Endodermal cell (in vitro differentiated cells): ENCODE measurements at places on chromosomes 2 and 18. TPM values are rescaled to one million over a fixed set of nuclear protein-coding genes. Genes with fewer than 3 reads are reported as not detected.

MATN3 gene
- total RNA-seq = 43.7 to 53.4 TPM (median 44.7 TPM) in 3 replicates

NDC80 gene
- 29.7 and 30.9 TPM in 2 replicates for total RNA-seq

DHRS9 gene
- total RNA-seq = not detected in 3 replicates

ASB18 gene
- not detected in 2 replicates for total RNA-seq

POTEI gene
- 1.2 and 2.0 TPM in 2 replicates for total RNA-seq

C2orf78 gene
- total RNA-seq = not detected in 2 replicates

ITGB6 gene
- total RNA-seq = not detected in 3 replicates

ANKRD30B gene
- not detected in 2 replicates for total RNA-seq

SLC8A1 gene
- total RNA-seq = 6.3 to 7.7 TPM (median 7.4 TPM) in 3 replicates

TXNDC2 gene
- total RNA-seq = 0.14 TPM in 1 of 2 replicates, not detected in the other

- H3K36me3 ChIP-seq = no peaks in the 10 kb centered on the region
- no peaks in the 10 kb centered on the region for H3K4me1 ChIP-seq
- no peak for DNase-seq
- H3K4me3 ChIP-seq = no peak overlapping the region
- no peak overlapping the region for H3K27ac ChIP-seq
Measured at GRCh38 chr2:113854970-113855740, 34.7 kb upstream of the ACTR3 start.

GRCh38 chr2:60899230-60899891 lies 18.0 kb downstream of the REL start:
- H3K4me3 ChIP-seq = no peak overlapping the region
- peaks cover 33% of the 10 kb centered on the region for H3K36me3 ChIP-seq
- no peaks in the 10 kb centered on the region for H3K27me3 ChIP-seq
- DNase-seq = no peak
- no peak overlapping the region for H3K27ac ChIP-seq
- H3K4me1 ChIP-seq = no peaks in the 10 kb centered on the region

DNA sequence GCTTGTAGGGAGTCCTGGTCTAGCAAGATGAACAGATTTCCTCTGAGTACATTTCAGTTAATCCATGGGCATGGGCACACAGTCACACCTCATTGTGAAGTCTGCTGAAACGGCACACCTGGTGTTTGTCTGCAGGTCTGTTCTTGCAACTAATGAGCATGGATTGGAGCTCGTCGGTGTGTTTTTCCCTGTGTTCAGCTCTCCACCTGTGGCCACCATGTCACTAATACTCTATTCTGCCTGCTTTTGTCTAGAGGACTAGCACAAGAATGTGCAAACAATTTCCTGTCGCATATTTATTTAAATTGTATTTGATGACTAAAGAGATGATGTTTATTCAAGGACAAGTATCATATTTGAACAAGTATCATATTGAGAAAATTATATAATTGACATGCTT lies 24.5 kb upstream of the PPP4R1 start:
- DNase-seq = no peak
- H3K4me1 ChIP-seq = no peaks in the 10 kb centered on the region
- H3K36me3 ChIP-seq = no peaks in the 10 kb centered on the region

DNA sequence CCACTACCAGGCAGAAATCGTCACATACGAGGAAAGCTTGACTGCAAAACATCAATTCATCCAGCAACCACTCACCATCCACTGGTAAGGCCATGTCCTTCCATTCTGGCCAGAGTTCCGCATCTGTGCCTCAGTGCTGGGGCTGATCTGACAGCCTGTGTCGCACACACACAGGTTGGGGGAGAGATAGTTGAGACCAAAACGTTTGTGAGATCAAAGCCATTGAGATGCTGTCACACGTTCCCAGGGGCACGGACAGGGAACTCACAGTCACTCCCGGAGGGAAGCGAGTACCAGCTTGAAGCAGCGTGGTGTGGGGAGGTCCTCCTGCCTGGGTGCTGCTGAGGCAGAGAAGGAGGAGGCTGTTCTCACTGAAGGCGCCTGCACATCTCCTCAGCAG lies 458.5 kb upstream of the SALL3 start:
- no peak for DNase-seq
- H3K27me3 ChIP-seq = no peaks in the 10 kb centered on the region
- H3K36me3 ChIP-seq = no peaks in the 10 kb centered on the region
- H3K4me1 ChIP-seq = no peaks in the 10 kb centered on the region

DNA sequence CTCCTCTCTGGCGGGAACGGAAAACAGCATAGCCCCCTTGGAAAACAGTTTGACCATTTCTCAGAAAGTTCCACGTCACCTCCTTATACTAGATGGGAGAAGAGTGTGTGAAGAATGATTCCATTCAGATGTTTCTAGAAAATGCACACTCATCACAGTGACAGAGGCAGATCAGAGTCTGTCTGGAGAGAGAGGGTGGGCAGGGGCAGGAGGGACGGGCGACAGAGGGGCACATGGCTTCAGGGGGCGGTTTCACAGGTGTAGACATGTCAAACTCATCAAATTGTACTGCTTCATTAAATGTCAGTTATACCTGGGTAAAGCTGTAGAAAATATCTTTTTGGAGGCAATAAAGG lies 88.8 kb upstream of the TAF1B start:
- no peaks in the 10 kb centered on the region for H3K36me3 ChIP-seq
- no peaks in the 10 kb centered on the region for H3K27me3 ChIP-seq
- H3K4me3 ChIP-seq = no peak overlapping the region
- H3K4me1 ChIP-seq = peaks cover 5% of the 10 kb centered on the region

GRCh38 chr2:241560162-241560882 lies 1.8 kb downstream of the BOK start:
- no peaks in the 10 kb centered on the region for H3K36me3 ChIP-seq

- peak; percentile 83 for DNase-seq
- H3K4me3 ChIP-seq = peak overlapping the region; percentile 66
- peaks cover 57% of the 10 kb centered on the region for H3K27me3 ChIP-seq
- H3K27ac ChIP-seq = no peak overlapping the region
Measured at GRCh38 chr2:88451811-88452564, 505 bp downstream of the FOXI3 start.

GRCh38 chr18:47736376-47737140 lies 193.9 kb downstream of the SMAD2 start:
- H3K27ac ChIP-seq = no peak overlapping the region
- DNase-seq = peak; percentile 26
- H3K27me3 ChIP-seq = no peaks in the 10 kb centered on the region
- no peaks in the 10 kb centered on the region for H3K4me1 ChIP-seq

DNA sequence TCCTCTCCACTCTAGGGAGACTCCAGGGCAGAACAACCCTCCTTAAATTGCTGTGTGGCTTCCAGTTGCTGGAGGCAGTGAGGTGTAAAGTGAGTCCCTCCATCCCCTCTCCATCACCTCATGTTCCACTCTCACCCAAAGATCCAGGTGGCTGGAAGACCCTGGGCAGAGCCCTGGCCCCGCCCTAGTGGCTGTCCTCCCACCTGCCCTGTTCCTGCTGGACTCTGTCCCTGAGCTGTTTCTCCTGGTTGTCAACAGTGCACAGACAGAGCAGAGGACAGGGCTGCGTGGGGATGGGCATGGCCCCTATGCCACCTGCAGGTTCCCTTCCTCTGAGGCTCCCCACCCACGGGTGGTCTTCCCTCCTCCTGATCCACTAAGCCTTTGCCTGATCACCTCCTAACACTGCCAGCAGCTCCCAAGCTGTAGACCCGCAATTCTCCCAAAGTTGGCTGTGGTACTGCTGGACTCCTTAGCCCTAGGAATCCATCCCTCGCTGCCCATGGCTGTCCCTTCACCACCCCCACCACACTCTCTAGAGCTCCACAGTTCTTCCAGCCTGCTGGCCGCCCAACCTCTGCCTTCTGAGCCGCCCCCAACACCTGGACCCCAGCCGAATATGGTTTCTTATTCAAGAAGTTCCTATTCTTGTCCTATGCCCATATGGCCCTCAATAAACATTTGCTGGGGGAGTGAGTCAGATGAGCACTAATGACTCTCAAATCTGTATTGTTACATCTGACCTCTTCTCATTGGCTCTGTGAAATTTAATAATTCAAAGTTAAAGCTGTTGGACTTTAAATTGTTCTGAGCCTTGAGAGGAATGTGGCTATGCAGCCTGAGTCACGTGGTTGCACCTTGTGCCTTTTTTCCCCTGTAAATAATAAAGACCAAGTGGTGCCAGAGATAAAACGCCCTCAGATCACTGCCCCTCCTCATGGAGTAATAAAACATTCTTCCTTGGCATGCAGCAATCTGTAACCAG lies 260.0 kb upstream of the HS6ST1 start:
- DNase-seq = no peak
- H3K4me1 ChIP-seq = no peaks in the 10 kb centered on the region
- H3K4me3 ChIP-seq = no peak overlapping the region
- H3K27ac ChIP-seq = no peak overlapping the region

DNA sequence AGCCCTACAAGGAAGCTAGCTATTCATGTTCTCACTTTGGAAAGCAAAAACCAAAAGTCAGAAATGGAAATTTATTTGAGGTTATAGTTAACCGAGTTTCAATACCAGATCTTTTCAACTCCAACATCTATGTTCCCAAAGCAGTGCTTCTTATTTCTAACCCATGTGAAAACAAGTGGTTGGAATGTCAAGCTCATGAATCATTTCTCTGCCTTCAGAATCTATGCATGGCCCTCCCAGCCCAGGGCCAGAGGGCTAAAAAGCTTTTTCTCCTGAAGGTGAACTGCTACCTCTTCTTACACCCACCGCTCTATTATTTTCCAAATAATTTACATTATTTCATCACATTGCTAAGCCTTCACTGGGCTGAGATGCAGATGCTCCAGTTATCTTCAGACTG lies 158.4 kb downstream of the SP3 start:
- H3K27me3 ChIP-seq = no peaks in the 10 kb centered on the region
- no peak overlapping the region for H3K4me3 ChIP-seq
- no peak for DNase-seq
- H3K36me3 ChIP-seq = no peaks in the 10 kb centered on the region

DNA sequence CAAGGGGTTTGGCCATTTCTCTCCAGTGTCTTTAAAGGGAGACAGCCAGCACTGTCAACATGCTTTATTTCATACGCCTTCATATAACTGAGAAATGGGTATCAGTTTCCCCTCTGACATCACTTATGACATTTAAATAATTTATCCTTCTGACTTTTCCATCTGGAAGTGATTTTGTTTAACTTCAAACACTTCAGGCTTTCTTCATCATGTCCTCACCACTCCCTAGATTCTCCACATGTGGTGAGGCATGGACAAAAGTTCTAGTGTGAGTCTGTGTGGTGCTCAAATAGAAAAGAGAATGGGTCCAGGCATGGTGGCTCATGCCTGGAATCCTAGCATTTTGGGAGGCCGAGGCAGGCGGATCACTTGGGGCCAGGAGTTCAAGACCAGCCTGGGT lies 158.6 kb downstream of the TXNL1 start:
- H3K27me3 ChIP-seq = no peaks in the 10 kb centered on the region
- H3K4me3 ChIP-seq = no peak overlapping the region
- no peaks in the 10 kb centered on the region for H3K36me3 ChIP-seq
- no peak for DNase-seq

GRCh38 chr2:227539465-227539956 lies 59.2 kb upstream of the SCYGR2 start:
- H3K36me3 ChIP-seq = peaks cover 64% of the 10 kb centered on the region
- H3K27me3 ChIP-seq = no peaks in the 10 kb centered on the region
- DNase-seq = no peak
- no peak overlapping the region for H3K27ac ChIP-seq

- H3K4me3 ChIP-seq = no peak overlapping the region
- H3K27ac ChIP-seq = no peak overlapping the region
- no peaks in the 10 kb centered on the region for H3K27me3 ChIP-seq
Measured at GRCh38 chr2:207264310-207264709, 98.6 kb upstream of the KLF7 start.

- no peak overlapping the region for H3K27ac ChIP-seq
- H3K36me3 ChIP-seq = no peaks in the 10 kb centered on the region
- H3K4me1 ChIP-seq = no peaks in the 10 kb centered on the region
- peak; percentile 67 for DNase-seq
- H3K27me3 ChIP-seq = no peaks in the 10 kb centered on the region
Measured at GRCh38 chr2:232368311-232368731, 10.2 kb upstream of the ALPP start.

- H3K4me1 ChIP-seq = no peaks in the 10 kb centered on the region
- H3K36me3 ChIP-seq = no peaks in the 10 kb centered on the region
- no peak for DNase-seq
- H3K27ac ChIP-seq = no peak overlapping the region
- no peaks in the 10 kb centered on the region for H3K27me3 ChIP-seq
Measured at GRCh38 chr18:78683191-78684010, 296.2 kb upstream of the SALL3 start.

DNA sequence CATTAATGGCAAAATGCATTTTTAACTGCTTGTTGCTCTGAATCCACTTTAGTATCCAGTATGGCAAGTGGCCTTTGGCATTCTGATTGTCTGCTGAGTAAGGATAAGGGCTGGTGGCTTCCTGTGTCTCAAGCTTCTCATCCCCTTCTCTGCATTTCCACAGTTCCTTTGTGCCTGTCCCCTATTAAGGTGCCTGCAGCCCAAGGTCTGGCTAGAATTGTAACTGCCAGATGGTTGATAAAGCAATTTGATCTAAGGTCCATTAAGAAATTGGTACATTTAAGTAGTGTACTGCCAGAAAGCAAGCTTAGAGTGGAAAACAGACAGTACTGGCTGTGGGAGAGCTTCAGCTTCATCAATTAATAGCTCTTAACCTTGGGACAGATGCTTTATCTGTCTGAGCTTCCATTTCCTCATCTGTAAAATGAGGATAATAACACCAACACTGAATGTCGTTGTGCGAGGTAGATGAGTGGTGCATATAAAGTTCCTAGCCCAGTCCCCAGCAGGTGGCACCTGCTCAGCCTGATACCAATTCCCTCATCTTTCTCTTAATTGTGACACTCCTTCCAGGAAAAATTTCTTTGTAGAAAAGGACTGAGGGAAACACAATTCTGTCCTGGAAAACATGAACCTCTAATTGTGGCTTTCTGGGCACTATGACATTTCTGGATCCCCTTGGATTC lies 570.6 kb upstream of the GCFC2 start:
- no peak for DNase-seq
- no peak overlapping the region for H3K4me3 ChIP-seq
- no peaks in the 10 kb centered on the region for H3K27me3 ChIP-seq
- no peak overlapping the region for H3K27ac ChIP-seq
- no peaks in the 10 kb centered on the region for H3K36me3 ChIP-seq

- H3K36me3 ChIP-seq = no peaks in the 10 kb centered on the region
- no peak for DNase-seq
- no peak overlapping the region for H3K4me3 ChIP-seq
- no peaks in the 10 kb centered on the region for H3K27me3 ChIP-seq
Measured at GRCh38 chr18:46591783-46592391, 65.1 kb downstream of the LOXHD1 start.

GRCh38 chr2:218671097-218671653 lies 627 bp downstream of the RNF25 start:
- H3K4me1 ChIP-seq = peaks cover 12% of the 10 kb centered on the region
- peaks cover 45% of the 10 kb centered on the region for H3K36me3 ChIP-seq
- peak overlapping the region; percentile 93 for H3K4me3 ChIP-seq

- no peak for DNase-seq
- H3K27me3 ChIP-seq = no peaks in the 10 kb centered on the region
- H3K4me3 ChIP-seq = no peak overlapping the region
- H3K4me1 ChIP-seq = no peaks in the 10 kb centered on the region
- H3K27ac ChIP-seq = no peak overlapping the region
Measured at GRCh38 chr18:72206814-72207213, 337.3 kb downstream of the CBLN2 start.

GRCh38 chr18:4878480-4878879 lies 318.6 kb downstream of the AKAIN1 start:
- no peaks in the 10 kb centered on the region for H3K4me1 ChIP-seq
- DNase-seq = peak; percentile 38
- H3K36me3 ChIP-seq = no peaks in the 10 kb centered on the region
